Sciatic nerve (tissue), 2 donors: ENCODE measurements at places on chromosomes 11 and 22.

- no peak for DNase-seq
Observed at GRCh38 chr22:46612904-46613605, 7.1 kb upstream of the GRAMD4 start.

DNA sequence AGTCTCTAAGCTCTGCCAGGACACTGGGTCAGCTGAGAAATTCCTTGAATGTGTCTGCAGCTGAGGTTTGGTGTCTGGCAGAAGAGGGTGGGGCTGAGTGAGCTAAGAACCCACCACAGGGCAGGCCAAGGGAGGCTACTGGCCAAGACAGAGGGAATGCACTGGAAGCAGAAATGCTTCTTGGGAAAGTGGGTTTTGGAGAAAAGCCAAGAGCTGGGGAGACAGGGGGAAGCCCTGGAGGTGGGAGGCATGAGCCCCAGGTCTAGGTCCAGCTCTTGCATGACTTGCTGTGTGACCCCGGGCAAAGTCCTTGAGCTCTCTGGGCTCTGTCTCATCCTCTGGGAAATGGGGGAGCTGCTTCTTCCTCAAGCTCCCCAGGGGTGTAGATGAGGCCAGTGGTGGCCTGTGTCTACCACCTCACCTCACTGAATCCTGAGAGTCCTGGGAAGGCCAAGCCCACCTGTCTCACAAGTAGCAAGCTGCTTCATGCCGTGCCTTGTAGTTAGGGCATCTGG lies 2.3 kb downstream of the MMP11 start:
- DNase-seq = no peak

GRCh38 chr11:64086258-64087123 lies 50.8 kb downstream of the FLRT1 start:
- no peak for DNase-seq

DNA sequence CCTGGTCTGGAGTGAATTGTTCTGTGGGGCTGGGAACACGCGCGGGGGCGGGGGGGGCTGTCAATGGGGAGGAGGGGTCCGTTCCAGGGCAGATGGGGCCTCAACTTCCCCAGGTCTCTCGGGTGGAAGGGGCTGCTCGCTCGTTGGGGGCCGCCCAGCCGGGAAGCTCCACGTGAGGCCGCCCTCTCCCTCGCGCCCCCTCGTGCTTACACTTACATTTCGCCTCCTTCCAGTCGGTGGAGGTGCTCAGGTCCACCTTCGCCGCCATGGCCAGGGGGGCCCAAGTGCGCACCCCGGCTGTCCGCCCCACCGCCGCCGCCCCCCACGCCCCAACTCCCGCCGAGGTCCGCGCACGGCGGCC lies 452 bp downstream of the MACROD1 start:
- no peak for DNase-seq
